ENCODE measurements at places on chromosomes 13 and 19.

GRCh38 chr13:97165502-97166425 is 56.4 kb upstream of the MBNL2 start:
- DNase-seq = no peak

- no peak for DNase-seq
These were observed 37.1 kb downstream of the ESD start for GRCh38 chr13:46759846-46760245.

DNA sequence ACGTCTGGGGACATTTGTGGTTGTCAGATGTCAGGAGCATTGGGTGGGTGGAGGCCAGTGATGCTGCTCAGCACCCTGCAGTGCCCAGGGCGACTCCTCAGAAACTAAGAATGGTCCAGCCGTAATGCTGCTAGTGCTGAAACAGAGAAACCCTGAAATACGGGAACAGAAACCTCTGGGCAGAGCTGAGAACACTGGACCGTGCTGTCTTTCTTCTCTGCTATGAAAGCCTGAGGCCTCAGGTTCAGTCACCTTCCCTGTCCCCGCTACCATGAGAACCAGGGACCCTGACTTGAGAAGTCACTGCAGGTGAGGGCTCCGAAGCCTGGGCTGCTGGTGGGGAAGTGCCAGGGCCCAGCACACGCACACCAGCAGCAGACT is 13.4 kb downstream of the CAPS start:
- no peak for DNase-seq

DNA sequence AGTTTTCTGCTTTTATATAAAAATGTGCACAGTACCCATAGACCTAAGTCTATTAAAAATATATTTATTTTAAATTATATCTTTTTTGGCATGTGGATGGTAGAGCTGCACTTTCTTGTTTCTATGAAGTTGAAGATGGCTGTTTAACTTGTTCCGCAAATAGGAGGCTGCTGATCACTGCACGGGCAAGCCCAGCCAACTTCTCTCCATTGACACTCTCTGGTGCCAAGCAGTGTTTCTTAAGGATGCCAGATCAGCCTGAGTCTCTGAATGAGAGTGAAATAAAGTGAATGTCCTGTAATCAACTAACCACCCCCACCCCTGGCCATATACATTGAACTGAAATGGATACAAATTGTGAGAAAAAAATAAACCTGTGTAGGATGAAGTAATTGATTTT is 202.9 kb upstream of the KLHL1 start:
- no peak for DNase-seq

- peak; percentile 27 for DNase-seq
These were observed 15.4 kb upstream of the CLN5 start for GRCh38 chr13:76976490-76976889.

GRCh38 chr13:111043575-111043982 is 71.5 kb upstream of the ARHGEF7 start:
- DNase-seq = peak; percentile 26

DNA sequence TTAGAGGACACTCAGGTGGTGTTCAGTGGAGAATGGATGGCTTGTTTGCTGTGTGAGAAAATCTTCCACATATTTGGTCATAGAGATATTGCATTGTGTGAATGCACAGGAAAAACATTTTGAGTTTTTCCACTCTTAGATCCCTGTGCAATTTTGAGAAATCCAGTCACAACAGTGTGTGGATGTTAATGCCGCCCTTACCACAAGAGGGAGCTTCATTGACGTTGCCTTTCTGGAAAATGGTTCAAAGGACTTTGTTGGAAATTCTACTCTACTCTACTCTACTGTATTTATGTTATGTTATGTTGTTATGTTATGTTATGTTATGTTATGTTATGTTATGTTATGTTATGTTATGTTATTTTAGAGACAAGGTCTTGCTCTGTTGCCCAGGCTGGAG is 13.4 kb downstream of the ZNF20 start:
- DNase-seq = no peak

DNA sequence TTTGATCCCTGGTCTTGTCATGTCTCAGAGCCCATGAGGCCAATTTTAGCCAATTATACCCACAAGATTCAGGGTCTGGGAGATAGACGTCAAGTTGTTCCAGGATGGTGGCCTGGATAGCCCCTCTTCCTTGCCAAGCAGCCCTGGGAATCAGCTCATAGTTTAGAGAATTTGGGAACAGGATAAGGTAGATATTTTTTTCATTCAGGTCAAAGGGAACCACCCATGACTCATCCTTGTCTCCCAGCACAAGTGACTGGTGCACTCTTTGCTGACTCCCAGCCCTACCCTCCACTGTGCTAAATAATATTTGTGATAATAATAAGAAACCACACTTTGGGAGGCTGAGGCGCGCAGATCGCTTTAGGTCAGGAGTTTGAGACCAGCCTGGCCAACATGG is 17.1 kb upstream of the S1PR4 start:
- DNase-seq = no peak

DNA sequence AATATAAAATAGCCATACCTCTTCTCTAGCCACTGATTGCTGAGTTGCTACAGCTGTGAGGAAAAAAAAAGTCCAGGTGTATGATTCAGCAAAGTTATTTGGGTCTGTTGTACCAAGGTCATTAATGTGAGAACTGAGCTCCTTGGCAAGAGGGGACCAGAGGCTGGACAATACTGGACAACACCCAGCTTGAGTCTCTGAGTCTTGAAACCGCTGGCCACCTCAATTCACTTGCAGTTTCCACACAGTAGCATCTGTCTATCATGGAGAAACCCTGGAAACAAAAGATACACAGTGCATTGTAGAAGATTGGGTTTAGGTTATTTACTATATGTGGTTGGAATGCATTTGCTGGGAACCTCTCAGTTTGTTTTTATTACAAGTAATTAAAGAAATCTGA is 60.4 kb downstream of the WDFY2 start:
- DNase-seq = peak; percentile 68

- DNase-seq = peak; percentile 69
These were observed 42.1 kb downstream of the NAA16 start for GRCh38 chr13:41352935-41353840.

- DNase-seq = no peak
These were observed 60.7 kb downstream of the MCF2L start for GRCh38 chr13:113029487-113030258.

DNA sequence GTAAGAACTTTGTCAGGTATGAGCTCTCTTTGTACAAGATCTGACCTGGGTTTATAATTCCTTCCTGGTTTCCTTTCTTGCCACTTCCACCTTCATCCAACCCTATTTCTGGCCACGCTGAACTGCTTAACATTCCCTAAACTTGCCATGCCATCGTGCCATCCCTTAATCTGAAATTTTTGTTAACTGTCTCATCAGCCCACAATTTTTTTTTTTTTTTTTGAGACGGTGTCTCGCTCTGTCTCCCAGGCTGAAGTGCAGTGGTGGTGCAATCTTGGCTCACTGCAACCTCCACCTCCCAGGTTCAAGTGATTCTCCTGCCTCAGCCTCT is 144.6 kb downstream of the GGACT start:
- DNase-seq = no peak

DNA sequence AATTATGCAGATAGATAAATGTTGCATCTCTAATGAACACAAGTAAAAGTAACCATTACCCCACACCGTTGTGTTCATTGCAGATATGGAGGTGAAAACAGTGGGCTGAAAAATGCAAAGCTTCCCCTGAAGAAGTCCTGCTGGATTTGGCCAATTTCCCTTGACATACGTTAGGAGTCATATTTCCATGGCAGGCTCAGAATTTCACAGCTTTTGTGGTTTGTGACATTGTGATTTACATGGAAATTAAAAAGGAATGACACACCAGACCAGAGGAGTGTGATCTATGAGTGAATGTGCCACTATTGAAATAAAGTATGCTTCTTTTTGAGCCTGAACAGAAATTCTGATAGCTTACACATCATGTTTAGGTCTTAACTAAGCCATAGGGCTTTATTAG is 221.1 kb upstream of the TMTC4 start:
- no peak for DNase-seq

DNA sequence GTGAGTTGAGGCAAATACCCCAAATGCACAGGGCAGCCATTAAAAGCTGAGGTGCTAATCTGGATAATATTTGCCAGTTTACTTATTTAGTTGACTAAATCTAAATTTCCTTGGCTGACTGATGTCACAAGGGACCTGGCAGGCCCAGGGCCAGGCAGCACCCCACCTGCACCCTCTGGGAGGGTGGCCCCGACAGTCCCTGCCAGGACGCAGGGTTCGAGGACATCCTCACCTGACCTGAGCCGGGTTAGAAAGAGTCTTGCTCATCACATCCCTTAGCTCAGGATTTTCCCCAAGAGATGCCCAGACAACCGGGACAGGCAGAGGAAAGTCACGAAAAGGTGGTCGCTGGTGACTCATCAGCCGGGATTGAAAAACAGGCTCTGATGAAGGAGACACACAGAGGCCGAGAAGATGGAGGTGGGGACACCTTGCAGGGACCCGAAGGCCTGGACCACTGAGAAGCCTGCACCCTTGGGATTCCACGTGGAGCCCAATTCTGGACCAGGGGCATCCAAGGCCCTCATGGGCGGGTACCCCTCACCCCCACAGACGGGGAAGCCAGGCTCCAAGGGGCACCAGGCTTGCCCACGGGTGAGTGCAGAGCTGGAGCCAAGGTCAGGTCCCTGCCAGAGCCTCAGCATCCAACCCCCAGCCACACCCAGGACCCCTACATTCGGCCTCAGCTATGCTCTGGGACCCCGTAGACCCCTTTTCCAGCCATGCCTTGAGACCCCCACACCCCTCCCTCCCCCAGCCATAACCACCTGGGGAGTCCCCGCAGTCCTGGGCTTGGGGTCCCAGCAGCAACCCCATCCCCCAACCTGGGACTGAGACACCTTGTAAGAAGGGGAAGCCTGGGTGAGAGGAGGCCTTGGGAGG is 103.2 kb downstream of the SOX1 start:
- no peak for DNase-seq

DNA sequence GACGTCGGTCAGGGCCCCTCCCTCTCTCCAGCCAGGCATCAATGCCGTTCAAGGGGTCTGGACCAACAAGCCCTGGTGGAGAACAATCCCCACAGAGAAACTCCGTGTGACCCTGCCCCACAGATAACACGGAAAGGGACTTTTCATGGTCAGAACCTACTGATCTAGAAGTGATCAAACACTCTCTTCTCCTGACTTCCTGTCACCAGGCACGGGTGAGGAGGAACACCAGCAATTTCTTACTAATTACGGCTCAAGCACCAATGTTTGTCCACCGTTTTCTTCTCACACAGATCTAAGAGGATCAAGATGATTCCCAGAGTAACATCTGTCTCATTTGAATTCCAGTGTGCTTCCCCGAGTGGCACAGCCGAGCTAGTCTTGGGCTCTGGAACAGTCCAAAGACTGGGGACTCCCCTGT is 11.8 kb downstream of the RASA3 start:
- DNase-seq = no peak
